Activated CD4-positive, alpha-beta T cell treated with anti-CD3 and anti-CD28 coated beads, Interleukin-2, amount 10 ng/mL, durations not matched to agents 7 days and 5 days (primary cell): ENCODE measurements at places on chromosomes 12 and 14. TPM values are rescaled to one million over a fixed set of nuclear protein-coding genes. Genes with fewer than 3 reads are reported as not detected.

Gene PLEKHD1
- total RNA-seq, result 0.19 TPM

Gene TRMT5
- 8.2 TPM for total RNA-seq

Gene CCDC177
- total RNA-seq, result not detected

Gene PTGR2
- total RNA-seq, result 2.1 TPM

Gene GPR84
- 0.15 TPM for total RNA-seq

Gene HCAR2
- total RNA-seq, result not detected
